ENCODE measurements at places on chromosomes 12 and 14. TPM values are rescaled to one million over a fixed set of nuclear protein-coding genes. Genes with fewer than 3 reads are reported as not detected.

- DNase-seq: no peak
Measured at GRCh38 chr12:68042212-68042699, 53.0 kb downstream of the IFNG-AS1 start.

- no peak for DNase-seq
Measured at GRCh38 chr12:1760566-1761382, 59.6 kb upstream of the LRTM2 start.

DNA sequence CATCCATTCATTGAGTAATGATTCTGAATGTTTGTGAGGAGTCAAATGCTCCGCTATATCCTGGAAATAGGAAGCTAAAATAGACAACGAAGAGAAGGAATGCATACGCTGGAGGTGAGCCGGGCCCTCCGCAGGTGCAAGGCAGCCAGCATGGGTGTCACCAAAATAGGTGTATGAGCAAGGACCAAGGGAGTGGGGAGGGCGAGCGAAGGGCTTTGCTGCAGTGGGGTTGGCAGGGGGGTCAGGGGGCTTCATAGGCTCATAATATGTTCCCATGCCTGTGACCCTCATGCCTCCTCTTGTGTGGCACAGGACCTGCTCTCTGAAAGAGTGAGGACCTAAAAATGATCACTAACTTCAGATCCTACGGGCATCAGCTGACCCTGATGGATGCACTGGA lies 73.0 kb downstream of the PRMT8 start:
- no peak for DNase-seq

DNA sequence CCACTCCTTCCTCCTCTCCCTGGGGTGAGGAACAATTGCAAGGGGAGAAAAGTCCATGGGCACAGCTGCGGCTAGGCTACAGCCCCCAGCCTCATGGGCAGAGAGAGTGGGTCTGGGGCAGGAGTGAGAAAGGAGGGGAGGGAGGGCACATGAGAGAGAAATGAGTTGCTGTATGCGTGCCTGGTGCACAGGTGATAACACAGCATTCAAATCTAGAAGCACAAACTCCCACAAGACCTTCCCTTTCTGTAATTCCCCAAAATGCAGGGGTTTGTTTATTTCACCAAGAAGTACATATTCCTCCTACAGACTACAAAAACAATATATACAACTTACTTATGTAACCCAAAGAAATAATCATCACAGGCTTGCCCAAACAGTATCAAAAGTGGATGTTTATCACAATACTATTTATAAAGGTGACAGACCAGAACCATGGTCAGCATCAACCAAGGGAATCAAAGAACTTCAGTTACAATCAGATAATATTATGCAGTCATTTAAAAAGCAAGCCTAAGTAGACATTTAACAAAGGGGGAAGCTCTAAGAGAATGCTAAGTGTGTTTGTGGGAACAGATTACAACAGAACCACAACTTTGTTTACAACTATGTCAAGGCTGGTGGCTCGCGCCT lies 54.2 kb downstream of the ITPK1 start:
- DNase-seq: no peak

The PPP4R4 gene
- 0.22 TPM for polyA plus RNA-seq

GRCh38 chr12:118922405-118922804 lies 58.9 kb upstream of the SRRM4 start:
- peak; percentile 4 for DNase-seq

The EXOC3L4 gene
- 1.5 TPM for polyA plus RNA-seq

- DNase-seq: no peak
Measured at GRCh38 chr12:70052476-70052875, 190.8 kb upstream of the CNOT2 start.

DNA sequence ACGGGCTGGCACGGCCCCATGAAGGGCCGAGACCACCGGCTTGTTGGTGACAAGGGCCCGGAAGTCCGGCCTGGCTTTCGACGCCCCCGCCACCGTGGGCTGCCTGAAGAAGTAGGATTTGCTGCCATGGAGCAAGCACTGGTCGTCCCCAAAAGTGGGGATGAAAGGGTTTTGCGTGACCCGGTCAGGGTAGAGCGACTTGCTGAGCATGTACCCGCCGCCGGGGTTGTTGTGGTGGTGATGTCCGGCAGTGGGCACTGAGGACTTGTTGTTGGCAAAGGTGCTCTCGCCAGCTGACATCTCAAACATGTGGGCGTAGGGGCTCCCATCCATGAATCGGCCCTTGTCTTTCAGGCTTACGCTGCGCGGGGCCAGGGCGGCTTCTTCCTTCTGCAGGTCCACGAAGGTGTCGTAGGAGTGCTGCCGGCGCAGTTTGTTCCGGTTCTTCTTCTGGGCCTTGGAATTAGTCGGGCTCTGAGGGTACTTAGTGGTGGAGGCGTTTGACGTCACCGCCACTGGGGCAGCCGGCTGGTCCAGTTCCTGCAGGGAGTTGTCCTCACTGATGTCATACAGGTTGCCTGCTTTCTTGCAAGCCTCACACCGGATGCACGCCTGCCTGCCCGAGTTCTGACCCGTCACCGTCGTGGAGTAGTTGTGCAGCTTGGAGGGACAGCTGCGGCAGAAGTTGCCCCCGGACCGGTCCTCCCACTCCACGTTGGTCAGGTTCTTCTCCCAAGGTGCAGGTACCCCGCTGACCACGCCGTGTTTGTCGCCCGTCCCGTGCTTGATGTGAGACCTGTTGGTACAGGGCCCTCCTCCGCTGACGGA lies 366.6 kb downstream of the EMP1 start:
- DNase-seq: no peak

The KCNC2 gene
- 0.52 TPM for polyA plus RNA-seq

DNA sequence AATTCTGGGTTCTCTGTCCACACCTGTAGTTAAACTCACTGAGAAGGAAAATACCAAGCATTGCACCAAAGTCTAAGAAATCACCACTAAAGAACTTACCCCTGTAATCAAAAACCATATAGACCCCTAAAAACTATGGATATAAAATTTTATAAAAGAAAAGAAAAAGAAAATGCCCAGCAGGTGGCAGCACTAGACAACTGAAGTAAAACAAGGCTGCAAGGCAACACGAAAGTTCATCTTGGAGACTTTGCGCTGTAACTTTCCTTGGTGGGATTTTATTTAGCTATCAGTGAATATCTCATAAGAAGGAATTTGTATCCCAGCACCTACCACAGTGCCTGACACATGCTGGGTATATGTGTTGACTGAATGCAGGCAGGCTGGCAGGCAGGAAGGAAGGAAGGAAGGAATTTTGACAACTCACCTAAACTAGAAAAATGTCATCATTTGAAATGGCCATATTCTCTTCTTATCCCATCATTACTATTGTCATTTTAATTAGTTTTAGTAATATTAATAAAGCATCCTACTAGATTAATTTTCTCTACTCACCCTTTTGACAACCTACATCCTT lies 68.2 kb upstream of the ETV6 start:
- peak; percentile 62 for DNase-seq

- no peak for DNase-seq
Measured at GRCh38 chr12:1022032-1022970, 31.3 kb downstream of the ERC1 start.

DNA sequence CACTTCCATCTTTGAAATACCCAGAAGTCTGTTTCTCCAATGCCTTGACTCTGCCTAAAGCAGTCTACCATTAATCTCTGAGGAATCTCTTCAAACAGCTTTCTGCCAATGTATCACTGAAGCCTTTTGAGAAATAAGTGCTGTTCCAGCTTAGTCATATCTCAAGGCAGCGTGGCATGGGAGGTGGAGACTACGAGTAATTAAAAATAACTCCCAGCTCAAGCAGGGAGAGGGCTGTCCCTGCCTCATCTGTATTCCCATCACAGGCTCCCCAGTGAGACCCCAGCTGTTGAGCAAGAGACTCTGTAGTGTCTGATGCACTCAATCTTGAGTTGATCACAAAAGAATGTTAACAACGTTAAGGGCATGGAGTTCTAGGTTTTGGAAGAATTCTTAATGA lies 700.6 kb downstream of the DIO2 start:
- DNase-seq: no peak

DNA sequence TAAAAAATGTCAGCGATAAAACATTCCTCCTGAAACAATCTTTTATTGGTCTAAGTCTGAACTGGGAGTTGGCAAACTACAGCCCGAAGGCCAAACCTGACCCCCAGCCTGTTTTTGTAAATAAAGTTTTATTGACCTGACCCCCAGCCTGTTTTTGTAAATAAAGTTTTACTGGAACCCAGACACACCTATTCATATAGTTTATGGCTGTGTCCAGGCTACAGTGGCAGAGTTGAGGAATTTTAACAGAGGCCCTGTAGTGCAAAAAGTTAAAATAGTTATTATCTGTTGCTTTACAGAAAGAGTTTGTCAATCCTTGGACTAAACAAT lies 12.1 kb upstream of the SCARB1 start:
- DNase-seq: no peak

DNA sequence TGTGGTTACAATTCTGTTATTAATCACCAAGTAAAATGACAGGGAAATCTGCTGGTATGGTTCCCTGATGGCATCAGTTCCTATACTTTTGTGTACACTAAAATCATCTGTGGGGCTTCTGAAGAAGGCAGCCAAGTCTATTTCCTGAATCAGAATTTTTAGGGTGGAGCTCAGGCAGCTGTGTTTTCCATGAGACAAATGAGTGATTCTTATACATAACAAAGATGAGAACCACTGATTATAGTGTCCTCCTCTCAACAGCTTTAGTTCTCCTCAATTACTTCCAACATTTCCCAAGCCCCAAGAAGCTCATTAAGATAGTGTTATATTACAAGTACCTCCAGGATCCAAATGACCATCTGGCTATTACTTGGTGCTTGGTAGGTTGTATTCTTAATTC lies 64.5 kb upstream of the USP44 start:
- peak; percentile 64 for DNase-seq

GRCh38 chr12:4153343-4153892 lies 120.1 kb upstream of the CCND2 start:
- no peak for DNase-seq

DNA sequence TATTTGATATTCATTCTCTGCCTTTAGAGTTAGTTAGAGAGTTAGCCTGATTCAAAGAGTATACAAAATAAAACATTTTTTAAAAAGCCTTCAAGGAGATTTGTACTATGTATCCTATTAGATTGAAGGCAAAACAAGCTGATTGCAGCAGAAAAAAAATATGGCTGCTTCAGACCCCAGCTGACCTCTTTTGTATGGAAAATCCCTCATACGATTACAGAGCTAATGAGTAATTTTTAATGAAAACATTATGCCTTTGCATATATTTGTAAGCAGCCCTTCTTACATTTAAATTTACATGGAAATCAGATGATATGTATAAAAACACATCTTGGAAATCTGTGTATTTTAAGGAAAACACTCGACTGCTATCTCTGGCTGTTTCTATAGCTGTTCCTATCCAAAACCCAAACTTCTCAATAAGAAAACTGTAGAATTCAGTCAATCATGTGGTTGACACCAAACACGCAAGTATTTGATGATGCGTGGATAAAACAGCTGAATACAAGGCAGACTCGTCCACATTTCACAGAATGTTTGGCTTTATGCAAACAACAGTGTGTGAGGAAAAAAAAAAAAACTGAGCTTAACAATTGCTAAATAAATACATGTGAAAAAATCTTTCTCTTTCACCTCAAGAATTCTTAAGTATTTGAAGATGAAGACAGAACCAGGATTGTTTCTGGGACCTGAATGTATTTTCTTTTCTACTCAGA lies 275.3 kb downstream of the EGLN3 start:
- DNase-seq: no peak

The CCDC38 gene
- not detected for polyA plus RNA-seq

DNA sequence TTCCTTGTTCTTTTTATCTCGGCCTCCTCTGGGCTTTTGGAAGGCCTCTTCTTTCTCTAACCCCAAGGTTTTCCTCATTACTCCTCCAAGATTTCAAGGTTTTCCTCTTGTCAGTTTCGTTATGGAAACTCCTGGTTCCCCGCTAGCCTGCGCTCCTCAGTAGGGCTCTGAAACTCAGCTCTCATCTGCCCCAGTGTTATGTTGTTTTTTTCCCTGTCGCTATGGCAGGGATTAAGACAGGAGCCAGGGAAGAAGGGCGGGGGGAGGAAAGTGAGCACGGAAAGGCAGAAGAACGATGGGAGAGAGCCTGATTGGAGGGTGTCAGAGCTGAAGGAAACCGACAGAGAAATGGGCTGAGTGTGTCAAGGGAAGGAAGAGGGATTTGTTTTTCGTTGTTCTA lies 26.5 kb upstream of the JDP2 start:
- DNase-seq: peak; percentile 91

The LYZ gene
- polyA plus RNA-seq: 23.4 TPM

GRCh38 chr12:68159681-68160304 lies at the start of gene IFNG:
Gene IFNG, minus strand, starts transcription at chr12:68159740. Its CDS starts 125 bp downstream, at chr12:68159615.
- DNase-seq: no peak

- no peak for DNase-seq
Measured at GRCh38 chr12:112172556-112173324, 47.4 kb downstream of the TRAFD1 start.

The KRT6A gene
- polyA plus RNA-seq: 1.3 TPM

DNA sequence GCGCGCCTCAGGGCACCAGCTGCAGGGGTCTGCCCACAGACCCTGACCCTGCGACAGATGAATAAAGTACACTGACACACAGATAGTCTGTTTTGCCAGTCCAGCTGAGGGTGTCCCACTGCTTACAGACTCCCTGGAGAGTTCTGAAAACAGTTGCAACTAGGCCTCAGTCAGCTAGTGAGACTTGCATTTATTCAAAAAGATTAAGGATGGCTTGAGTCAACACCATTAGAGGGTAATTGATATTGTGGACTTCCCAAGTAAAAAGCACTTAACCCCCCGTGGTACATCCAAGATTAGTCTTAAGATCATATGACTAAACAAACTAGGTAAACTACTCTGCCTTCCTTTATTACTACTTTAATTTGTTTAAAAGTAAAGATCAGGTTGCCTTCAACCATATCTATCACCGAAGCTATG lies 11.1 kb upstream of the PSEN1 start:
- no peak for DNase-seq

GRCh38 chr12:25725470-25725869 lies 172.4 kb upstream of the LMNTD1 start:
- DNase-seq: peak; percentile 67

DNA sequence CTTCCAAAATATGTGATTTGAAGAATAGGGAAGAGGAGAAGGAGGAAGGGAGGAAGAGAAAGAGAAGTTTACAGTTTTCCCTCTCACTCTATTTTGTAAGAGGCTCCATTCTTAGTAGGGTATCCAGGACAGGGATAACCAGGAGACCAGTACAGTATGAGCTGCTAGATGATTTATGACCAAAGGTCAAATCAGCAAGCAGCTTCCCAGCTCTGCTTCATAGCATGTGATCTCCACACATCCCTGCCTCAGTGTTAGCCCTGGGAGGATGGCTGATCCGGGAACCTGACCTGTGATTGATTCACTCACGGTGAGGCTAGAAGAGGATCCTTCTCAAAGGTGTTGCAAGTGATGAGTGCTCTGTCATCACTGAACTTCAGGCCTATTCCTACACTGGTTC lies 16.6 kb downstream of the RDH12 start:
- no peak for DNase-seq

DNA sequence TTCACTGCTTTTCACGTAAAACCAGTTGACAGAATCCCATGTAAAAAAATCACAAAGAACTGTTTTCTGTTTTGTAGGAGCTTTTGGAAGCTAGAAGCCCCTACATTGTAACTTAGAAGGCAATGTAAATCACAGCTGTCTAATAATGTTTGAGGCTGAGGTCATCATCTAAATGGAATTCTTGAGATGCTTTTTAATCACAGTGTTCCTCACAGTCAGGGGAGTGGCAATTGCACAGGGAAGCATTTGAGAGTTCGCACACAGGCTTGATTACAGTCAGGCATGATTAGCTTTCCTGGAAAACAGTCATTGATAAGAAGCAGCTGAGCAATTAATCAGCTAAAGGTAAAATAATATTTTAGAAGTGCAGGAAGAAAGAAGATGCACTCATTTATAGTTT lies 2.9 kb downstream of the SLC17A8 start:
- no peak for DNase-seq

Data from hindlimb muscle (tissue), 1 donor.